ENCODE measurements at places on chromosomes 2 and 18.

GRCh38 chr18:63180321-63180720 lies 139.2 kb downstream of the BCL2 start:
- no peak for DNase-seq

DNA sequence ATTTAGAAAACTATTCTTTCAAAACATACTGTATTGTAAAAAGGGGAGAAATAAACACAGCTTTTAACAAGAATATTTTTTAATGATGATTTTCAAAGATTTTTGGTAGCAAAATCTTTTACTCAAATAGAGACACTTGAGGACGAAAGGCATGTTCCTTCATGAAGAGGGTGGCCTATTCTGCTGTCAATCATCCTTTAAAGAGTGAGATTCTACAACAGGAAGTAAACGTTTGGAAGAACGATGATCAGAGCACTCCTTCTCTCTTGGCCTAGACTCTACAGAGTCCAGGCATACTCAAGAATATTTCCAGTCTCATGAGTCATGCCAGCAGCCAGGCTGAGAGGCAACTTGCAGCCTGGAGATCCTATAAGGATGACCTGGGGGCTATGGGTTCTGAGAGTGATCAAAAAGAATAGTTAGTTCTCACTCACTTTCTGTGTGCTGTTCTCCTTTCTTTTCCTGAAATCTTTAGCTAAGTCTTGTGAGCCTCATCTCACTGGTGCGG lies 62.4 kb upstream of the TCF4 start:
- no peak for DNase-seq

DNA sequence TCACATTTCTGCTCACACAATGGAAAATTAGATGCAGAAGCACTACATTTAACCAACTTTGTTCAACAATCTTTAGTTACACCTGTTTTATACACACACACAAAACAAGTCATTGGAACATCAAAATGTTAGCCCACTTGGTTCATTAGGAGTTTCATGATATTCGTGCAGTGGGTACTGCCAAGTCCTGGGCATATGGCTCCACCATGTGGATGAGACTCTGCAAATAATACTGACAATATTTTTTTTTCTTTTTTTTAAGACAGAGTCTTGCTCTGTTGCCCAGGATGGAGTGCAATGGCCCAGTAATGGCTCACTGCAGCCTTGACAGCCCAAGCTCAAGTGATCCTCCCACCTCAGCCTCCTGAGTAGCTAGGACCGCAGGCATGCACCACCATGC lies 34.5 kb upstream of the GRB14 start:
- DNase-seq = no peak

DNA sequence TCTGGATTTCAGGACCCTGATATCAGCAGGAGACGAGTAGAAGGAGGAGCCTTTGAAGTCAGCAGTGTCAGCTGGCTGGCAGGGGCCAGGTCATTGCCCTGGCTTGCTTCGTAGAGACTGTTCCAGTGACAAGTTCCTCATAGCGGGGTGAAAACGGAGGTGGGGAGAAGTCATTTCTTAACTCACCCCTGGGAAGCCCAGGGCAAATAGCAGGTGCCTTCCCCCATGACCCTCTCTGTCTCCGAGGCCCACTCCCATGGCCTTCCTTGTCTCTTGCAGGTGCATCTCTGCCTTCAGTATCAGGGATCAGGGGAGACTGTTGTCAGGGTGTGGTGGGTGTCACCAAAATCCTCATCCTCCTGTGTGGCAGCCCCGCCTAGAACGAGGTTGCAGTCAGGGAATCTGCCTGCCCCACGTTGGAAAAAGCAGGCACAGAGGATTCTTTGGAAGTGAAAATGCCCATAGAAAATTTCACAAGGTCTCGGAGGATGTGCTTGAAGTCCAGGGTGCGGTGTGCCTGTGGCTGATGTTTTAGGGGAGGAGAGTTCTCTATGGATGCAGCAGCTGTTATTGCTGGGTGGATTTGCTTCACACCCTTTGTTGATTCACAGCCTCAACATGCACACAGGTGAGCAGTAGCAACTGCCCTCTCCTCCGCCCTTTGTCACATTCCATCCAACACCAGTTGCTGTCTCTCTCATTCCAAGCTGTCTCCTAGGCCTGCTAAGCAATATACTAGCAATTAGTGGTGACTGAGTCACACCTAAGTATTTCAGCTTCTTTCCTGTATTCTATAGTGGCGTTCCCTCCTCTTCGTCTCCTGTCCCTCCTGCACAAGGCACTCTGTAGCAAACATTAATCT lies 142.6 kb upstream of the FHL2 start:
- DNase-seq = no peak

DNA sequence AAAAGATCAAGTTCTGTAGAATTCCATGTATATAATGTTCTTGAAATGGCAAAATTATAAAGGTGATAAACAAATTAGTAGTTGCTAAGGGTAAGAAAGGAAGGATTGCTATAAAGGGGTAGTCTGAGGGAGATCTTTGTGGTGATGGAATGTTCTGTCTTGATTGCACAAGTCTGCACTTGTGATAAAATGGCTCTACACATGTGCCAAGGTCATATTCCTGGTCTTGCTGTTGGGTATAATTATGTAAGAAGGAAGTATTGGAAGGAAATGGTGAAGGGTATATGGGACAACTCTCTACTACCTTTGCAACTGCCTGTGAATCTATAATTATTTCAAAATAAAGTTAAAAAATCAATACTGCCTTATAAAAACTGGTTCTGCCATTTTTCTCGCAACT lies 15.3 kb downstream of the SGPP2 start:
- DNase-seq = no peak

- DNase-seq = no peak
Observed at GRCh38 chr2:60446413-60447267, 106.8 kb downstream of the BCL11A start.

- no peak for DNase-seq
Observed at GRCh38 chr18:26489881-26490280, 58.5 kb downstream of the KCTD1 start.

- DNase-seq = no peak
Observed at GRCh38 chr2:55768991-55769390, 75.3 kb upstream of the PNPT1 start.

- no peak for DNase-seq
Observed at GRCh38 chr2:23585273-23586170, 200.5 kb downstream of the KLHL29 start.

DNA sequence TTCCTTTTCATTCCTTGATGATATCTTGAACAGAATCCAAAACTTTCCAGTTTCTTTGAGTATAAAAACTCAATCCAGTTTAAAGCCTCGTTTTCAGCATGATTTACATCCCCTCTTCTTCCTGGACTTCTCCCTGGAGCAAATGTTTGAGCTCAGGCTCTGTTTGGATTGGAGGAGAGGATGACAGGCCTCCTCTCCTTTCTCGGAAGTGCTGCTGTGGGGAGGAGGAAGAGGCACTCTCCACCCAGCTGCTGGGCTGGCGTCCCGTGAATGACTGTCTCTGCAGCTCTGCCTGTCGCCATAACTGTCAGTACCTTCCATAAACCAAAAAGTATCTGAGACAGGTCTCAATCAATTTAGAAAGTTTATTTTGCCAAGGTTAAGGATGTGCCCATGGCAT lies 238.2 kb upstream of the AGAP1 start:
- DNase-seq = no peak

DNA sequence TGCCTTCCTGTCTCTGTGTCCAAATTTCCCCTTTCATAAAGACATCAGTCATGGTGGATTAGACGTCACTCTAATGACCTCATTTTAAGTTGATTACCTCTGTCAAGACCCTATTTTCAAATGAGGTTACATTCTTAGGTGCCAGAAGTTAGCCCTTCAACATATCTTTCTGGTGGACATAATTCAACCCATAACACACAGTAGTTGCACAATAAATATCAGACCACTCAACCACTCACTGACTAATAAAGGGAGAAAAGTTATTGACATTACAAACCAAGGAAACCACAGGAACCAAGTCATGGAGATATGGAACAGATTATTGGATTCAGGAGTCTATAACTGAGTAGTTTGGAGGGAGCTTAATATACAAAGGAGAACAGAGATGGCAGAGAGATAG lies 377.4 kb upstream of the ACVR2A start:
- no peak for DNase-seq

- DNase-seq = no peak
Observed at GRCh38 chr2:184444623-184445223, 153.6 kb upstream of the ZNF804A start.

DNA sequence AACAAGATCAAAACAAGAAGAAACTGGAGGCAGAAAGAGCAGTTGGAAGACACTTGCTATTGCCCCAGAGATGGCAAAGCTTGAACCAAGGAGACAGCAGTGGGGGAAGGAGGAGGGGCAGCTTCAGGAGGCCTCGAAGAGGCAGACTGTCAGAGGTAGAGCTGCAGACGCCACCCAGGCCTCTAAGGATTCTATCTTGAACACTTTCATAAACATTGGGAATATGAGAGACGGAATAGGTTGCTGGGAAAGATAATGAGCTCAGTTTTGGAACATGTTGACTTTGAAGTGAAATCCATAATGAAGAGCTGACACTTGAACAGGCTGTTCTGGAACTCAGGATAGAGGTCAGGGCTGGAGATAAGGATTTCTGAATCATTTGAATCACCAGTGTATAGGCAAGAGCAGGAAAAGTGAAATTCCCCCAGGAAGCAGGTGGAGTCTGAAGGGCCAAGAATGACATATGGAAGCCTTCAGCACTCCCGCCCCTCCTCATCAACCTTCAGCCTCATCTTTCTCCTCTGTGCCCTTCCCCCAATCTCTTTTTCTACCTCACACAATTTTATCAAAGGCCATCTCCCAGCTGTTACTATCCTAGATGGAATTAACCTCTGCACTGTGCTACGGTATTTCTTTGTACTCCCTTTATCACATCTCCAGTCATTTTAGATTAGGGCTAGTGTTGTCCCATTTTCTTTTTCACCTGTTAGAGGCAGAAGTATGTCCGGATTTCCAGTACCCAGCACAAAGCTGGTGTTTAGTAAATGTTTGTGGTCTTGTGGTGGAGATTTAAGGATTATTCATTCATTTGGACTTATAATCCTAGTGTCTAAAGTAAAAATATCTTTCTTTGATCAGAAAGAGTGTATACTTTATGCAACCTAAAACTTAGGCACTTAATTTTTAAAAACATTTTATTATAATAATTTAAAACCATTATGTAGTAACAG lies 47.5 kb upstream of the RTN4 start:
- no peak for DNase-seq

DNA sequence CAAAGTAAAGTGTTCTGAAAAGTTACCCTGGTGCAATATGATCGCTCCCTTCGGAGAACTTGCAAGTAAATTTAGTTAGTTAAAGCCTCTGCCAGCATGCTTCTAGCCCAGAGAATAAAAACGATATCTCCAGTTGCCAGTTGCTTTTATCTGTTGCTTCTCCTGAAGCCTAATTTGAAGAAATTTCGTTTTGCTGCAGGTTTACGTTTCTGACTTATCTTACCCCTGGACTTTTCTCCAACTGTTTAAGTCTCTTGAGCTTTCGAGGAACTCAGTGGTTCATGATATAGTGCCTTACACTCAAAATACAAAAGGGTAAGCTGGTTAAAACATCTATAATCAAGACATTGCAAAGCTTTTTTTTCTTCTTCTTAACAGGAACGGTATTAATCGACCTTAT lies 131.1 kb downstream of the FAM161A start:
- DNase-seq = no peak

- peak; percentile 28 for DNase-seq
Observed at GRCh38 chr2:198374375-198375082, 570.1 kb downstream of the PLCL1 start.

- peak; percentile 17 for DNase-seq
Observed at GRCh38 chr2:238376884-238377391, 49.8 kb upstream of the ASB1 start.

- no peak for DNase-seq
Observed at GRCh38 chr18:8616028-8616401, 6.8 kb downstream of the RAB12 start.

DNA sequence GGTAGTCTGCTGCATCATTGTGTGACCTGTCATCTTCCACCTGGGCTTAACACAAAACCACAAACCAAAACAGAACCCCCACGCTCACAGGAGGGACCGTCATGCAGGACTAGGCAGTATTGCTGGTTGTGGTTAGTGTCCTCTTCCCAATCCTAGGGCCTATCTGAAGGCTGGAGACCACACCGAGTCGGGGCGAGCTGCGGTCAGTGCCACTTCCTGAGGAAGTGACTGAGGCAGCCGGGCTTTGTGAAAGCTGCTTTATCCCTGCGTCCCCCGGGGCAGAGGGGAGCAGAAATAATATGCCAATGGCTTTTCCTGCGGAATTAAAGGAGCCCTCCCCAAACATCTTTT lies 22.9 kb downstream of the ZNF532 start:
- DNase-seq = peak; percentile 33

GRCh38 chr2:210593166-210593565 lies 36.8 kb downstream of the CPS1 start:
- DNase-seq = no peak

- DNase-seq = no peak
Observed at GRCh38 chr2:191467113-191467512, 210.8 kb upstream of the NABP1 start.

DNA sequence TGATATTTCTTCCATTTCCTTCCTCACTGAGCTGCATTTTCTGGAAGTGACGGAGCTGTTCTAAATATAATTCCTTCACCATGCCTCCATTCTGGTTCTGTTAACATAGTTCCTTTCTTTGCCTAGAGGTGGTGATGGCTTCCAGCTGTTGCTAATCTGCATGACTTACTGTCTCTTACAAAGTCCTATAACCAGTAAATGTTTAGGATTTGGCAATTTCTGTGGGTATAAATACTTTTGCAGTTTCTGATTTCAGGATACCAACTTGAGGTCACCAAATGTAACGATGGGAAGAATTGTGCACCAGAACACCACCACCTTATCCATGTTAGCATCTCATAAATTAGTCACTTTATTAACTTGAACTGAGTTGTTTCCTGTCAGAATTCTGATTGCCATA lies 101.7 kb upstream of the FN1 start:
- DNase-seq = no peak

DNA sequence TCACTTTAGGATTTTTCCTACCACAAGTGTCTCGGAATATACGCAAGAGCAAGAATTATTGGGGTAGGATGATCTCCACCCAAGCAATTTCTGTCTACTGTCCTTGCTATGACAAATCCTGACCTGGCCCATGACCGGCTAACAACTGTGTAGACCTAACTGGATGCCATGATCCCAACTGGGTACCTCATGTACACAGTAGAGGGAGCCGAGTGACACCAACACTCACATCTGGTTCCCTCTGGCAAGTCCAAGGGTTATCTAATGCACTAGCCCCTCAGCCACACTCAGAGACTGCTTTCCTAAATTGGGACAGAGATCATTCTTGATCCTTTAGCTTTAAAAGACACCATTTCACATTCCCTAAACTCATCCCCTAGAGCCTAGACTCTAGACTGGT lies 60.7 kb upstream of the ZNF532 start:
- DNase-seq = no peak

DNA sequence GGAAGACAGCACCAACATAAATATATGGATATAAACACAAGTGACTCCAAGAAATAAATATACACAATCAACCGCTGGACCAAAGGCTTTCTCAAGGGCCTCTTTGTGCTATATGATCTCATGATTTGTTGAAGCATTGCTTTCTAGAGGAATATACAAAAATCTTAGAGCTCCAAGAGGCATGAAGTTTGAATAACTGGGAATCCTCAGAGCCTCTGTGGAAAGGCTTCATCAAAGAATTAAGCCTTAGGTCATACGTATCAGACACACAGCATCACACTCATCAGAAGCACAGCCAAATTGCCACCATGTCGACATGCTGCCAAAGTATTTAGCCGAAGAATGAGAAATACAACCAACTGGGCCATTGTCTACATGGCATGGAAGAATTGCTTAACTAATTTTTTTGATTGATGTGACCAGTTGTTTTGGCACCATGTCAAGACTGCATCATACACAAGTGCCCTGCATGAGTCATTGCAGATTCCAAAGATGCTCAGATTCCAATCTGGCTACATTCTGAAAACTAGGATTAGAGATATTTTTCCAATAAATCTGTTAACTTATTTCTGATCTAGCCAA lies 860.6 kb upstream of the ZEB2 start:
- DNase-seq = no peak
